ENCODE measurements at places on chromosomes 6 and 20.

GRCh38 chr6:124671324-124671723, 290.9 kb upstream of the RNF217 start:
- no peak for DNase-seq

- no peak for DNase-seq
Observed at GRCh38 chr6:39065561-39065960, 17.0 kb downstream of the GLP1R start.

- no peak for DNase-seq
Observed at GRCh38 chr20:10596710-10597121, 77.1 kb downstream of the JAG1 start.

DNA sequence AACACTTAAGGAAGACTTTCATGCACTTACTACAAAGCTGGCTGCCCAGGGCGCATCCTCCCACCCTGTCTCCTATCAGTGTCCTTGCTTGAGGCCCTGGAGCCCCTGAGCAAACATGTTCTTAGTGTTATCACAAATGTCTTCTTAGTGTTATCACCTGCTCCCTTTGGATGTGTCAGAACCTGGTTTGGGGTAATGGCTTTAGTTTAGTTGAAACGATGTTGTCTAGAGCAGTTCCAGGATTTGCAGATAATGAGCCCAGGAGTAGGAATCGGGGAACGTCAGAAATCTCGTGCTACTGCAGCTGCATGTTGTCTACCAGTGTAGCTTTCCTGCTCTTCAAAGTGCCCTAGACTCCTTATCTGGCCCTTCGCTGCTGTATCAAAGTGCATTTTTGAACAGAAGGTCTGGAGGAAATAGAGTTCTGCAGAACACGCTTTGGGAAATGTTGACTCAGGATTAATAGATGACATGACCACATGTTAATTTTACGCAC, 69.6 kb downstream of the PHACTR2 start:
- no peak for DNase-seq

DNA sequence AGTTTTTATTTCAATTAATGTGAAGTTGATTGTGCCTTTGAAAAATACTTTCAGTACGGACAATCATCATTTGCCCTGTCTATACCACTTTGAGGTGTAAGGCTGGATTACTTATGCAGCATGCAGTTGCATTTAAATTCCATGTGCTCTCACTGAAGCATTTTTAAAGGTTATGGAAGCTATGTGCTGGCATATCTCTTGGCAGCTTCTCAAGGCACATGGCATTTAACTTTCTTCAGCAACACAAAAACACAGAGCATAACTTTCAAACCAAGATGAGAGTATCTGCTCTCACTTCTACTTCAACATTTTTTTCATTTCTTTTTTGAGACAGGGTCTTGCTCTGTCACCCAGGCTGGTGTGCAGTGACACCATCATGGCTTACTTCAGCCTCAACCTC, 360.6 kb upstream of the RUNX2 start:
- DNase-seq = no peak

GRCh38 chr6:39074486-39074885, 25.9 kb downstream of the GLP1R start:
- no peak for DNase-seq

DNA sequence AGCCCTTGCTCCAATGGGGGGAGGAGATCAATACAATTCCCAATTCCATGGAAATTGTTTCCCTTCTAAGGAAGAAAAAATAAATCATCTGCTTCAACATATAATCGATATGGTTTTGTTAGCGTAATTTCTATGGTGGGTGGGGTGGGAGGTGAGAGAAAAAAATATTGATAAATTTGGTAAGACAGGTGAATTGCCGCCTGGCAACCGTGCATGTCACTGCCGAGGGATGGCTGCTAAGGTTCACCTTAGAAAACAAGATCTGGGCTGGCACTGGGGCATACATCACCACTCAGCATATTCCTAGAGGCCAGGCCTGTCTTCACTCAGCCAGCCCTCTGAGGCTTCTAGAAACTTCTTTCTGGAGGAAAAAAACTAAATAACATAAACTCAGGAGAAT, 104.1 kb downstream of the ZNF217 start:
- DNase-seq = no peak

DNA sequence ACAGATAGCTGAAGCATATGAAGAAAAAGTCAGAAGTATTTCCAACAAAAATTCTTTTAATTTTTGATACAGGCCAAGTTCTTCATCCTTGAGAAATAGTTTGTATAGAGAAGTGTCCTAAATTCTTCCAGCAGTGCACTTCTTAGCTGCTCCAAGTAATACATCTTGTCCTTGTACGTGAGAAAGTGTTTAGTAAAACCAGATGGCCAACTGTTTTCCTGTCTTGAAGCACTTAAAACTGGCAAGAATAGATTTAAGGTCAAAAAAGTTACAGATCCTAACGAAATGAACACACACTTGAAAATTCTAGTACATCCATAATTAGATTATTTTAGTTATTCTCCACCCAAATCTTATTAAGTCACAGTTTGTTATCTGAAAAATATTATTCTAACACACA, 52.2 kb upstream of the HSF2 start:
- no peak for DNase-seq

GRCh38 chr20:47818016-47818415, 32.7 kb upstream of the SULF2 start:
- no peak for DNase-seq

DNA sequence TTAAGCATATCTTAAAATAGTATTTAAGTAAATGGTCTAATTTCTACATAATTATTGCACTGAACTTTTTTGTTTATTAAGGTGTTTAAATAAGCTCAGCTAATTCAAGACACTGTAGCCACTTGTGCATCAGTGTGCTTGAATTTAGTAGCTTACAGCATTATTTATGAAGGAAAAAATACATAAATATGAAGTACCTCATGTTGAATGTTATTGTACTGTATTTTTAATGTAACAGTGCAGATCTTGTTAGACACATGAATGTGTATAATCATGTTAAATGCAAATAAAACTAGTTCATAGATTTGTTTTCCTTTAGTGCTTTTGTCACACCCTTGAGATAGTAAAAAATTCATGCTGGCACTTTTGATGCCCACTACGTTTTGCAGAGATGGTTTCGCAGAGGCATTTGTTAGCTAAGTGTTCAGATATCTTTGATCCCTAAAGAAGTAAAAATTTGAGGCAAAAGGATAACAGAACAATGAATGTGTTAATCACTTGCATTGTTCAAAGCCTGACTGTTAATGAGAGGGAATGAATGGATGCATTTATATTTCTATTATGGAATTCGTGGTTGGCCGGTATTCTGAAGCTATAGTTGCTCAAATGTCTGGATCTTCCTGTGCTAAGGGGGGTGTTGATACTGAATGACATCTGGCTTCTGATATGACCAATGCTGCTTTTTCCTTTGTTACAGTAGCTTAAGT, 8.8 kb downstream of the BTBD3 start:
- no peak for DNase-seq

DNA sequence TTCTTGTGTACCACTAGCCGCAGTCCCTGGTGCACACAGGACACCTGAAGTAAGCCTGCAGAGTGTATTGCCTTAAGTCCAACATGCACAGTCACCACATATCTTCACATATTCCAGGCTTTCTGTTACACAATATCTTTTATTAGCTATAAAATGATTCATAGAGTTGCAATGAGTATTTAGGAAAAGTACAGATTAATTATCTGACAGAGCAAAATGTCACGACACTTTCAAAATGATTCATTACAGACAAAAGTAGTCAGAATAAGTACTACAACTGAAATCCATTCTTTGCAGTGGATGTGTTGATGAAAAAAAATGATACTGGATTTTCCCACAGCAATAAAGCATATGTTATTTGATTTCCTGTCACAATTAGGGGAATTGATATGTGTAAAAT, 199.5 kb upstream of the ASCC3 start:
- DNase-seq = no peak

DNA sequence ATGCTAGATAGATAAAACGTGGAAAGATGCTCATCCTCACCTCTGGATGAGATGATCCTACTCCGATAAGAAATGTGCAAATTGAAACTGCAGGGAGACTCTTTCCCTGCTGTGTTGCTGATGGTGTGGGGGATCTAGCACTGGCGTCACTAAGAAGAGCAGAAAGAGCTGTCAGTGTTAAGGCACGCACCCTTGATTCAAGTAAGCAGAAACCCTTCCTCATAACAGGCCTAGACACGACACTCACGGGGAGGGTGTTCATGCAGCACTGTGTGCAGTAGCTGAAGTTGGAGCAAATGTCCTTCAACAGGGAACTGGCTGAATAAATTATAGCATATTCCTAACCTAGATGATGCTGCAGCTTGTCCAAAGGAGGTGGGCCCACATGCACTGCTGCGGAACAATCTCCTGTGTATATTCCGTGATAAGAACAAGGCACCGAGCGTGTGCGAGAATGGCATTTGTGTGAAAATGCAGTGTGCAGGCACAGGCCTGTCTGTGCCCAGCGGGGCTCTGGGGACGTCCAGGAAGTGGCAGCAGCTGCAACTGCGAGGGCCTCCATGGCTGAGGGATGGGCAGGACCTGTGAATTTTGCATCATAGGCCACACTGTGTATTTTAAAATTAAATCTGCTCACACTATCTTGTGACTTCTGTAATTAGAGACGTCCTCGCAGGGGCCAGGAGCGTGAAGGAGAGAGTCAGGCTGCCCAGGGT, 64.0 kb downstream of the TCP11 start:
- DNase-seq = no peak
